Stimulated activated CD4-positive, alpha-beta T cell treated with anti-CD3 and anti-CD28 coated beads, Interleukin-4, amount 100 ng/mL, for 1 hour (primary cell): ENCODE measurements at places on chromosomes 1 and 21.

GRCh38 chr1:2415801-2416208, 3.4 kb upstream of the PEX10 start:
- DNase-seq: peak; percentile 31

GRCh38 chr1:218474128-218474527, 129.0 kb downstream of the TGFB2 start:
- no peak for DNase-seq

GRCh38 chr1:164983023-164983650, 373.4 kb downstream of the LMX1A start:
- no peak for DNase-seq

DNA sequence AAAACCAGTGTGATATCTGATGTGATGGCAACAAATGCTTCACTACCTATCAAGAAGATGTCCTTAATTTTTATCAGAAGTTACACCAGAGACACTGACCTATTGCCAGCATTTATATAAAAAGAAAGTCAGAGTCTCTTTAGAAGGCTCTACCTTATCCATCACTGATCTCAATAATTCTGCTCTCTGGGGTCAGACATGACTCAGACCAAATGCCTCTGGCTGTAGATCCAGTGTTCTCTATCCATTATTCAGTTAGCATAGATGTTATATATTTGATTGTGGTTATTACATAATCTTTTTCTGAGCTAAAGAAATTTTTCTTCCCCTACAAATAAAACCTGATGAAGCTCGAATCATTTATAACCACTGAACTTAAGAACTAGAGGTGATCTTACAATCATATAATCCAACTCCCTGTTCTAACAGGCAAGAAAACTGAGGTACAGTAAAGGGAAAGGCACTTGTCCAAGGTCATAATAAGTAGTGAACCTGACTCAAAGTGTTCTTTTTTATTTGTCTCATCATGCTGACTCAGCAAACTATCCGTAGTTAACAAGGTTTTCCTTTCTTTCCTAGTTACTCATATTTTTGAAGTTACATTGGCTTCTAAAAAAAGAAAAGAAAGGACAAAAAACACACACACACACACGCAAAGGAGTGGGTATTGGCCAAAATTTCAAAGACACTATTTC, 43.6 kb upstream of the ESRRG start:
- no peak for DNase-seq

DNA sequence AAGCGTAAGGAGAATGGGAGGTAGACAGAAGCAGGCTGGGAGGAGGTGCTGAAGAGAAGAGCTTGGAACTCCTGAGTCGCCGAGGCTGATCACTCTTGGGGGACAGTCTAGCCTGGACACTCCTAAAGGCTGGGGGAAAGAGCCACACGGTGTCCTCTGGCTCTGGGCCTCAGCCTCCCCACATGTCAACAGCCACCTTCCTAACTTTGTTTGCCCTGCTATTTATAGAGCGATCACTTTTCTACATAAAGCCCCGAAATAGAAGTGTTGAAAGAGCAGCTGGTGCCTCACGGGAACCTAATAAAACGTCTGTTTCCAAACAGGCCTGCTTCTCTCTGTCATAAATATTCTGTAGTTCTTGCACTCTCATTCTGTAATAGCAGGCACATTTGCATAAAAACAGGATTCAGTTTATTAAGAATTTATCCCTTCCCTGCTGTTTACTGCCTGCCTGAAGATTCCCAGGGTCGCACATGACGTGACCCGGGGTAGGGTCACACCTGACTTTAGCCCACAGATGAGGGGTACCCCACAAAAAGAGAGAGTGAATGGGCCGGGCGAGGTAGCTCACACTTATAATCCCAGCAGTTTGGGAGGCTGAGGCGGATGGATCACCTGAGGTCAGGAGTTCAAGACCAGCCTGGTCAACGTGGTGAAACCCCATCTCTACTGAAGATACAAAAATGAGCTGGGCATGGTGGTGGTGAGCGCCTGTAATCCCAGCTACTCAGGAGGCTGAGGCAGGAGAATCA, 212.5 kb downstream of the TOMM20 start:
- no peak for DNase-seq

GRCh38 chr1:84540759-84541158, 33.5 kb downstream of the CTBS start:
- DNase-seq: no peak

- DNase-seq: no peak
Observed at GRCh38 chr1:30286241-30286987, 437.0 kb downstream of the MATN1 start.

GRCh38 chr1:230899841-230900251, 31.5 kb upstream of the C1orf198 start:
- DNase-seq: no peak

DNA sequence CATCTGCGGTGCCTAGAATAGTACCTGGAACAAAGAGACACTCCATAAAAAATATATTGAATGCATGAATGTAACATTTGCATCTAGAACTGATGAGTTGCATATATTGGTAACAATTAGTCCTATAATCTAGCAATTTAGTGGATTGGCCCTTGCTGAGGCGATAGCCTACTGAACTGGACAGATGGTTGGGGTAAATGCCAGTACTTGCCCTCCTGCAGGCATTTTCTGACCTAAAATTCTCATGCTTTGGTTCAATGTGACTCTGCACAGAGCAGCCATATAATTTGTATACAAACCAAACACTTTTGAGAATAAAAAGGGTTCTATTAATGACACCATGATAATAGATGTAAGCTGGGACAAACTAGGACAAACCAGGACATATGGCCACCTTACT, 313.6 kb downstream of the OLFM3 start:
- DNase-seq: no peak

DNA sequence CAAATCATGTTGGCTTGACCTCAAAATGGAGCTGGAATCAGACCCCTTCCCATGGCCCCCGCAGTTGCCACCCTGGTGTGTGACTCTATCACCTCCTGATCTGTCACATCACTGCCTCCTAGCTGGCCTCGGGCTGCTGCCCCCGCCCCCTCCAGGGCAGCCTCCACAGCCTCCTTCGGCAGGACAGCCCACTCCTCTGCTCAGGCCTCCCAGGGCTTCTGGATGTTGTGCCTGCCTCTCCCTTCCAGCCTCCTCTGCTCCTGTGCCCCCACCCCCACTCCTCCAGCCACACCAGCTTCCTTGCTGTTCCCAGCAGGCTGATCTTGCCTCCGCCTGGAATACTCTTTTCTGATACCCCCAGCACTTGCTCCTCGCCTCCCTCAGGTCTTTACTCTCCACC, 134.4 kb upstream of the EDN2 start:
- no peak for DNase-seq

DNA sequence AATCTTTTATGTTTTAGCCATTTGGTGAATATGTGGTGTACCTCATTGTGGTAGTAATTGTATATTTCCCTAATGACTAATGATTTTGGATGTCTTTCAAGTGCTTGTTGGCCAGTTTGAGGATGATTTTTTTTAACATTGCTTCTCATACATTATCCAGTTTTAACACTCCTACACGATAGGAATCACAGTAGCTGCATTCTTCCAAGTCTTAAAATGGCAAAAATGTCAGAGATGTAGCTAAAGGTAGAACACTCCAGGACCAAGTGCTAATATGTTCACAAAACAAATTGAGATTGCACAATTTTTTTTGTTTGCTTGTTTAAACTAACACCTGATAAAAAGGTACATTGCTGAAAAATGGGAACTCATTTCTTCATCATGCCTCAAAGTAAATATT, 11.7 kb downstream of the USP25 start:
- no peak for DNase-seq

DNA sequence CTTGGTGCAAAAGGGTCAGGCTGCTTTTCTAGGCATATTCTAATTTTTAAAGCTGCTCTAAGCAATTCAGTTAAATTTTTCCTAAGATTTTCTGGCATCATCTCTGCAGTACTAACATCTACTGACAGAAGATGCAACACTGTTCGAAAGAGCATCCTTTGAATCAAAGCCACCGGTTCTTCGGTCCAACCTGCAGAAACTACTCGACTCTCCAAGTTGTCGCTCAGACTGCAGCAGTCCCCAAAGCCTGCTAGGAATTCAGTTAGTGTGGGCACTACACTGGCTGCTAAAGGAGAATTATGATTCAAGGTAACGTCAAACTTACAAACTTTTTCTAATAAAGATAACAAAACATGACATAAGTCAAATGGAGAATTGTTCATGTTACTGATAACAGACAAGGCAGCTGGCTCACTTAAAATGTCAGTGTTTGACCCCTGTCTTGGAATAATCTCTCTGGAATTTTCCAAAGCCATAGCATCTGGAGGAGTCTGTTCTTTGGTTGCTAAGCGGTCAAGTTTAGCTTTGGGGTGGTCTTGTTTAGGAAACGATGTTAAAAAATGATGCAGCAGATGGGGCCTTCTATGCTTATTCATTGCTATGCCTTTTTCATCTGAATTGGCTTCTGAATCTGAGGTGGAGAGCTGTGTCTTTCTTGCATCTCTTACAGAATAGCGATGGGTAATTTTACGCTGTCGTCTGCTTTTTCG, 56.9 kb downstream of the LYST start:
- DNase-seq: no peak

DNA sequence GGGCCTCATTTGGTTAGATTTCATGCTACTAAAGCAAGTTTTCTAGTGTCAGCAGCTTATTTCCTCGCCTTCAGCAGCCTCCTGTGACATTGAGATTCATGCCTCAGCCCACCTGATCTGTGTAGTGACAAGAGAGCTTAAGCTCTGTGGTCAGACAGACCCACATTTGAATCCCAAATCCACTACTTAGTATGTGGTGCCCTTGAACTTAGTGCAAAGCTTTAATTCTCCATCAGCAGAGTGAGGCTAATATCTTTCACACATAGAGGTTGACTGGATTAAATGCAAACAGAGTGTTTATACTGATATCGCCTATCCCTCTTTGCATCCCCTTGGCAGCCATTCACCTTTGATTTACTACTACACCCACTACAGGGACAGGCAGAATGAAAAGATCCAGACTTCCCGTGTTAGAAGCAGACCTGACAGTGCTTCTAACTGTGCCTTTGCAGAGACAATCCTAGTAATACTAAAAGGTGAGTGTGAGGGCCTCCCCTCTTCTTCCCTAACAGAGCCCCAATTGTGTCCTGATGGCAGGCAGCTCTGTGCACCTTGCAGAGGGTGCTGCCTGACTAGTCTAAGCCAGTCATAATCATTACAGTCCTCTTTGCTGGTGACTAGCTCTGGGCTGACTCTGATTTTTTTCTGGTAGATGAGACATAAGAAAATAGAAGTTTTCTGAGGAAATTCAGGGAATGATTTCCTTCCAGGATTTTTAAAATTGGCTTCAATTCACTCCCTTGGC, 264.0 kb downstream of the CTH start:
- no peak for DNase-seq

- no peak for DNase-seq
Observed at GRCh38 chr1:207999274-207999915, 88.5 kb upstream of the CD34 start.

- no peak for DNase-seq
Observed at GRCh38 chr1:43786960-43787359, 79.6 kb downstream of the ST3GAL3 start.

- DNase-seq: no peak
Observed at GRCh38 chr1:46520063-46520911, 30.7 kb downstream of the DMBX1 start.

GRCh38 chr1:33488624-33489023, 16.2 kb downstream of the ZSCAN20 start:
- DNase-seq: no peak

DNA sequence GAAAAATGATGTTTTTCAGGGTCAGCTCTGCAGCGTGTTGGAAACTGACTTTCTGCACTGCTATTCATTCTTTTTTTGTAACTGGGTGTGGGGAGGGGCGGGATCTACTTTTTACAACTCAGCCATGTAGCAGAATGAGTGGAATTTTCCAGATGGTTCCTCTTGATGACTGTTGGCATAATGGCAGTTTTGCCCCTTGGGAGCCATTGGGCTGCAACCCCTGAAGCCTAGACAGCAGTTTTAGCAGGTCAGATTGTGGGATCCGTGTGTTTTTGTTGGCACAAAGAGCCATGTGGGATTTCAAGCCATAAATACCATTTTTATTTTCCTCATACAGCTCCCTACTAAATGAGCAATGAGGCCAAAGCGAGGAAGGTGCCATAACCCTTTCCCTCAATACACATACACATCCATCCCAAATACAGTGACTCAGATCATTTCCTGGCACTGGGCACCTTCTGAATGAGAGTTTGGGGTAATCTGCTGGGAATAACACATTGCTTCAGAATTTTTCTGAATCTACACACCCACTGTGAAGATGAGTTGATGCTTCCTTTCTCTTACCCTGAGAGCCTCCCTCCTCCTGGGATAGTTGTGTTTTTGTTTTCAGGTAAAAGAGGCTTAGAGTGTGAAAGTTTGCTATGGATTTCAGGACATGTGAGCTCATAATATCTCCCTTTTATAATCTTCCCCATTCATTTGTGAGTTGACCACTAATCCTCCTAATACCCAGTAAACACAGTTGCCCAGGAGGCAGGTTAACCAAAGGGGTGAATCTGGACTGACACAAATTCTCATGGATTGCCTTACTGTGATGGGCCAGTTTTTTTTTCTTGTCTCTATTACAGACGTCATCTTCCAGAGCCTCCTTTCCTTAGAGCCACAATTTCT, 13.1 kb downstream of the S100A10 start:
- no peak for DNase-seq

DNA sequence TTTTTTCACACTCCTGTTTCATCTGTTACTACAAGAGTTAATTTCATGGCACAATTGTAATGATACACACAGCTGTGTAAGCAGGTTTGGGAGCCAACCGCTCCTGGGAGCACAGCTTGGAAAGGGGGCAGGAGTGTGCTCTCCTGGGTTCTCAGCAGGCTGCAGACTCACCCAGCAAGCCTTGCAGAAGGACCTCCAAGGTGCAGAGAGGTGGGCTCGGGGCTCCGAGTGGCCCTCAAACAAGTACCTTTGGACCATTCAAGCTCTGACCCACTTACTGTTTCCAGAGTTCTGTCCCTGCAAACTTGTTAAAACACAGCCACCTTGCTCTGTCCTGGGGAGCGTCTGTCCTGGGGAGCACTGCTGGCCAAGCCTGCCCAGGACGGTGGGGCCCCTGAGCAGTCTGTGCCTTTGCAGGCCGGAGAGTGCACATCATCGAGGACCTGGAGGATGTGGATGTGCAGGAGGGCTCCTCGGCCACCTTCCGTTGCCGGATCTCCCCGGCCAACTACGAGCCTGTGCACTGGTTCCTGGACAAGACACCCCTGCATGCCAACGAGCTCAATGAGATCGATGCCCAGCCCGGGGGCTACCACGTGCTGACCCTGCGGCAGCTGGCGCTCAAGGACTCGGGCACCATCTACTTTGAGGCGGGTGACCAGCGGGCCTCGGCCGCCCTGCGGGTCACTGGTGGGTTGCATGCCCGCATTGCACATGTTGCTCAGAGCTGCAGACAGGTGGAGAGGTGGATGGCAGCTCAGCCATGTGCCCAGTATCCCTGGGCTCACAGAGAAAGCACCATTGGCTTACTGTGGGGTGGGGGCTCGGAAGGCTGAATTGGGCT, 78.0 kb downstream of the OBSCN start:
- no peak for DNase-seq

GRCh38 chr1:64599242-64599641, 129.3 kb downstream of the CACHD1 start:
- DNase-seq: no peak

DNA sequence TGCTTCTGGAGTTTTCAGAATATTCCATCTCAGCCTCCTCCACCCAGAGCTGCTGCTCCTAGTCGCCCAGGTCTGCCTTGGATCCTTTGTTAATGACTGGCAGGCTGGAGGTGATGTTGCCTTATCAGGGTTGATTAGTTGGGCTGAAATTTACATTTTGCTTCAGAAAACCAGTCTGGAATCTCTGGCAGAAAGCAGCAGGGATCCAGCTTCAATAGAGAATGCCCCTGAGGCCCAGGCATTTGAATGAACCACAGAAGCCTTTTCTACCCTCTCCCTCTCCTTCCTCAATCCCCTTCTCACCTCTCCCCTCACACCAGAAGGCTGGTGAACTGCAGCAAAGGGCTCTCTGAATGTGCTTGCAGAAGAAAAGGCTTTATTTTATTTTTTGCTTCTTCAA, 83.2 kb downstream of the PLXNA2 start:
- DNase-seq: no peak
